G401 (cell line): ENCODE measurements at places on chromosomes 13 and 19. TPM values are rescaled to one million over a fixed set of nuclear protein-coding genes. Genes with fewer than 3 reads are reported as not detected.
A peak's percentile ranks its signal among the peaks of the same experiment; 100 is the strongest.

CFAP97D2 gene
- total RNA-seq, result not detected in 2 replicates

DNA sequence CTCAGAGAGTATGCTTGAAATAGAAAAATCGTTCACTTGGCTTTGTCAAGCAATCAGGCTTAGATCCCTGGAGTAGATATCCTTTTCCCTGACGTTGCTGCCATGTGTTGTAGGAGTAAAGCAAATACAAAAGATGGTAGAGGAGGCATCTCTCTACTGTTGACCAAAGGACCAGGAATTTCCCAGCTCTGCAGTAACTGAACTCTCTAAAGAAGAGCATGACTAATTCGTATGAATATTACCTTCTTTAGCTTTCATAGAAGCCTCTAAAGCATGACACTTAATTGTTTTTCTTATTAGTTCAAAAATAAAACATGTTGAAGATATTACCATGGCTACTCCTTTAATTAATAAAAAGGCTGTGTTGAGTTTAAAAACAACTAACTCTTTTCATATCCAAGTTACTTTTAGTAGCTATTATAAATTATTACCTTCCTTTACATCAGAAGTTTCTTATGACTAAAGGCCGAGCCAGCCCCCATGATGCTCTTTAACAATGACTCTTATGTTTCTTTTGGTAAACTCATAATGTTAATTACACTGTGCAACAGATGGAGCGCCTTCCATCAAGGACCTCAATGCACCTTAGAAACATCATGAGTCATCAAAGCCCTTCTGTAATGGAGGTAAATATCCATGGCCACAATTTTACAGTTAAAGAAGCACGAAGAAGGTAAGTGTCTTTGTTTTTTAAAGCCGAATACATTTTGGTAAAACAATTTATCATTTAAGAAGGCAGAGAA is 352.4 kb downstream of the KLF5 start:
- no peak for DNase-seq

DNA sequence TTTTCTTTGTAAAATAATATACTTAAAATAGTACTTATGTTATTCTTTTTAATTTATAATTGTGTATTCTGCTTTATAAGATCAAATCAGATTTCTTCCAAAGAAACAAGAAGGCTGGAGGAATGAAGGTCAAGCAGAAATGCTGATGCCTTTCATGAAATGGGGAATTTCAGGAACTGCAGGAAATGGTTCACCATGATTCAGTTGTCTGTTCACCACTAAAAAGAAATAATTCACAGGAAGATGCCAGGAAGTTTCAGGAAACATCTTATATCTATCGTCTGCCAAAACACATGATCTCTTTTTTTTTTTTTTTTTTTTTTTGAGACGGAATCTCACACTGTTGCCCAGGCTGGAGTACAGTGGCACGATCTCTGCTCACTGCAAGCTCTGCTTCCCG is 15.7 kb upstream of the SCEL start:
- DNase-seq, result no peak

DNA sequence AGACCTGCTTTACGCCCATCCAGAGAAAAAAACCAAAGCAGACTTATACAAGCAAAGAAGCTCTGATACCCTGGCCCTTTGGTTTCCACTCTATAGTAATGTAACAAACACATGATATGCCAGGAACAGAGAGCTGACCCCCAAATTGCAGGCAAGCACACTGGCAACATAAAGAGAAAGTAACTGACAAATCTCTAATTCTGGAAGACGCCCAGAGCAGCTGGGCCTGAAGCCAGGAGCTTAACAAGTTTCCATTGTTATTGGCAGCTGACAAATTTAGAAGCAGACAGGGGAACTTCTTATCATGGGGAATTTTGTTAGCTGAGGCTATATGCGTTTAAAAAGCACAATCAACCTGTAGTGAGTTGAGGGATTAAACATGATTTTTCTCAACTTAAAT is 158.0 kb downstream of the DLEU7 start:
- peak; percentile 68 for DNase-seq

DNA sequence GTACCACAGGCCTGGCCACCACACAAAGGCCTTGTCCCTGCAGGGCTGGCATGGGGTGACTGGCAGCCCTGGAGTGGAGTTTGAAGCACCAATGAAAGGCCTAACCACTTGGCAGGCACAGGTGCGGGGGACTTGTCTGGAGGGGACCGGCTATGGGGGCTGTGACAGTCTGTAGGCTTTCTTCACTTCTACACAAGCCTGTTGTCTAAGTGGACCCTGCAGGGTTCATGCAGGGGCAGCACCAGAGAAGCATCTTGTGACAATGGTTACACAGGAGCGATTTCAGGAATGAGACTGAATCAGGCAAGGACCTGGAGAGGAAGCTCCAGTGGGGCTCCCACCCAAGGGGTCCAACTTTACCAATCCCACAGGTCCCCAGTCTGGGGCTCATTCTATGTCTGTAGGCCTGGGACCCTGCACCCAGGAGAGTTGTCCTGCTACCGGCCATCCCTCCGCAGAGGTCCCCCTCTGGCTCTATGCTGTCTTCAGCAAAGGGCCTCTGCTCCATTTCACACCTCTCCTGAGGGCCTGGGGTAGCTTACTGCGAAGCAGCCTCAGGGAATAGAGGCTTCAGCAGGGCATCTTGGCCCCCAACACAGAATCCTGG is 2.3 kb upstream of the ZNF837 start:
- no peak for DNase-seq

GRCh38 chr19:44723952-44724319 is 24.6 kb upstream of the BCL3 start:
- DNase-seq, result peak; percentile 60

FAM83E gene
- total RNA-seq, result 0.34 TPM in 1 of 2 replicates, not detected in the other

DNA sequence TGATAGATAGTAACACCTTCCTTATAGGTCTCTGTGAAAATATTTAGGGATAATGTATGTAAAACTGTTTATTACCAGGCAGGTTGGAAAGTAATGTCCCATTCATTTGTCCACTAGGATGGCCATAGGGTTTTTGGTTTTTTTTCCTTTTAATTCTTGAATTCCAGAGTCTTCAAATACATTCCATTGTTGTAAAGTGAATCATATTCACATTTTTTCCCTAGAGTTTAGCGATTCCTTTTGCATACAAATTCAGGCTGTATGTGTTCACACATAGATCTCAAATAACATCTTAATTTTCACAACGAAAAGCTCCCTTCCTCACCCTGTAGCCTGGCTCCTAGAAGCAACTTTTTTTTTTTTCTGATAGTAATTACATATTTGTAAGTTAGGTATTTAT is 1.8 kb upstream of the ZNF557 start:
- DNase-seq, result no peak

FCGBP gene
- 0.55 and 0.61 TPM in 2 replicates for total RNA-seq

ZNF491 gene
- total RNA-seq, result not detected in 2 replicates

ADM5 gene
- 1.1 and 1.7 TPM in 2 replicates for total RNA-seq

DNA sequence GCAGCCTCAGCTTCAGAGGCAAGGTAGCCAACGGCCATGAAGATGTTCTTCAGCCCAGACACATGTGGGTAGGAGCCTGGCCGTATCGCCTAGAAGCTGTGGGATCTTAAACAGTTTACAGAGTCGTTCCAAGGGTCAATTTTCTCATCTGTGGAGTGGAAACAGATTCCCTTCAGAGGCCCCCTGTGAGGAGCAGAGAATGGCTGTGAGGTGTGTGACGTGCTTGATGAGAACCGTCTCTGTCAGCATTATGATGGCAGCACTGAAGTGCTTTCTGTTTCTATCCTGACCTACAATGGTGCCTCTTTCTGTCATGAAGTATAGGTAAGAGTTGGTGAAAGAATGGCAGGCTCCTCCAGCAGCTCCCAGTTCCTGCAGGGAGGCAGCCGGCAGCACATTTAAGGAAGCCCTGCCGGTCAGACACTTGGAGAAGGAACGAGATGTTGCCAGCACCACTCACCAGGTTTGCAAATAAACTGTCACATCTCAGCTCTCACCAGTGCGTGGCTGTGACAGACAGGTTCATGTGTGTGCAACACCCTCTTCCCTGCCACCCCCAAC is 277.3 kb downstream of the FOXO1 start:
- DNase-seq, result peak; percentile 7

DNA sequence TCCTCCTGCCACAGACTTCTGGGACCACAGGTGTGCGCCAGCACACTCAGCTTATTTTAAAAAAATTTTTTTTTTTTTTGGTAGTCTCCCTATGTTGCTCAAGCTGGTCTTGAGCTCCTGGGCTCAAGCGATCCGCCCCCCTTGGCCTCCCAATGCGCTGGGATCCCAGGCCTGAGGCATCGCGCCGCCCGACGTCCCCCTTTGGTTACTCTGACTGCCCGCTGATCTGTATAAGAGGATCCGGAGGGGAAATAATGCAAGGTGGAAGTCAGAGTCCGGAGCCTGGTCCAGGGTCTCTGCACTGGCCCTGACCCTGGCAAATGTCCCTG is 486 bp upstream of the ZNF805 start:
- DNase-seq, result no peak

IZUMO4 gene
- total RNA-seq, result 0.25 and 4.0 TPM in 2 replicates
